ENCODE measurements at places on chromosomes 6 and 20. TPM values are rescaled to one million over a fixed set of nuclear protein-coding genes. Genes with fewer than 3 reads are reported as not detected.
A peak's percentile ranks its signal among the peaks of the same experiment; 100 is the strongest.

- H3K4me3 ChIP-seq: no peak overlapping the region
- peaks cover 5% of the 10 kb centered on the region for H3K36me3 ChIP-seq
- no peak overlapping the region for H3K27ac ChIP-seq
- DNase-seq: no peak
- no peaks in the 10 kb centered on the region for H3K27me3 ChIP-seq
Observed at GRCh38 chr6:13676551-13677156, 35.0 kb downstream of the RANBP9 start.

Gene CNBD2
- 1.6 TPM for total RNA-seq

Gene GGTLC1
- not detected for total RNA-seq

Gene CALHM4
- total RNA-seq: not detected

- H3K27ac ChIP-seq: peak overlapping the region; percentile 91
- H3K4me1 ChIP-seq: peaks cover 33% of the 10 kb centered on the region
- DNase-seq: no peak
- no peaks in the 10 kb centered on the region for H3K27me3 ChIP-seq
Observed at GRCh38 chr6:13354331-13355042, 26.1 kb upstream of the TBC1D7 start.

DNA sequence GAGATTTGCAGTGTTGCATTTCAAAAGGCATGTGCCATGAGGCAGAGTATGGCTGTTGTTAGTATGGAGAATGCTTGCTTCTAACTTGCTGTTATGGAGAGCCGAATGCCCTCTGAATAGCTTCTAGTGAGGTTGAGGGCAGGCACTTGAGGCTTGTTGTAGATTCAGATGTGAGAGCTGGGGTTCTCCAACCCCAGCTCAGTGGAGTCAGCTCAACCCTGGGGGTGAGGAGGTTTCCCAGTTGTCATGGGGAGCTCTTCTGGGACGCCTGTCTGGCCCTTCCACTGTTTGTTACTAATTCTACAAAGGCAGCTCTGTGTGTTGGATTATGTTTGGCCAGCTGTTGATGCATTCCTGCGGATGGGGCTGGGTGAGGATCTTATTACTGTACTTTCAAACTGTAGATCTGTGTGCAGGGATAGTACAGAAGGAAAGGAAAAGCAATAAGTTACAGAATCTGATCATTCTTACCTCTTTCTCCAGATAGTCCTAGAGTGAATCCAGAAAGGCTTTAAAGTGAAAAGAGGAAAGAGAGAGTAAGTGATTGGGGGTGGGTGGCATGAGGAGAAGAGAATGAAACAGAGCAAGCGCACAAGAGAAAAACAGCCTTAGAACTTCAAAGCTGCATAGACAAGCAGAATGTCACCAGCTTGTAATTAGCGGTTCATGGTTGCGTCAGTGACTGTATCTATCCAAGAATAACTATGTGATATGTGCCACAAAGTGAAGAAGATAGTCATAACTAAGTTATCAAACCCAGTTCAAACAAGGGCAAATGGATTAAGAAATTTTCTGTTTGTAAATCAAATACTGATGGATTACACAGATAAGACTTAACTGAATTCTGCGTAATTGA is 148.7 kb downstream of the PRL start:
- no peaks in the 10 kb centered on the region for H3K36me3 ChIP-seq
- peak overlapping the region; percentile 48 for H3K4me3 ChIP-seq
- no peak for DNase-seq
- H3K27ac ChIP-seq: peak overlapping the region; percentile 79
- peaks cover 58% of the 10 kb centered on the region for H3K4me1 ChIP-seq

- H3K4me1 ChIP-seq: peaks cover 17% of the 10 kb centered on the region
- H3K27me3 ChIP-seq: peaks cover 4% of the 10 kb centered on the region
- no peaks in the 10 kb centered on the region for H3K36me3 ChIP-seq
- no peak for DNase-seq
Observed at GRCh38 chr20:39823224-39823623, 861.1 kb downstream of the DHX35 start.

GRCh38 chr20:5848711-5849505 is 98.7 kb downstream of the SHLD1 start:
- H3K36me3 ChIP-seq: no peaks in the 10 kb centered on the region
- H3K4me3 ChIP-seq: no peak overlapping the region
- no peak for DNase-seq
- peaks cover 5% of the 10 kb centered on the region for H3K4me1 ChIP-seq
- H3K27ac ChIP-seq: no peak overlapping the region

Gene ETV7
- not detected for total RNA-seq

Gene DLK2
- total RNA-seq: 1.1 TPM

GRCh38 chr6:6728169-6728941 is 139.8 kb downstream of the LY86 start:
- H3K36me3 ChIP-seq: no peaks in the 10 kb centered on the region
- no peak overlapping the region for H3K4me3 ChIP-seq
- H3K4me1 ChIP-seq: peaks cover 17% of the 10 kb centered on the region
- no peaks in the 10 kb centered on the region for H3K27me3 ChIP-seq
- H3K27ac ChIP-seq: no peak overlapping the region

DNA sequence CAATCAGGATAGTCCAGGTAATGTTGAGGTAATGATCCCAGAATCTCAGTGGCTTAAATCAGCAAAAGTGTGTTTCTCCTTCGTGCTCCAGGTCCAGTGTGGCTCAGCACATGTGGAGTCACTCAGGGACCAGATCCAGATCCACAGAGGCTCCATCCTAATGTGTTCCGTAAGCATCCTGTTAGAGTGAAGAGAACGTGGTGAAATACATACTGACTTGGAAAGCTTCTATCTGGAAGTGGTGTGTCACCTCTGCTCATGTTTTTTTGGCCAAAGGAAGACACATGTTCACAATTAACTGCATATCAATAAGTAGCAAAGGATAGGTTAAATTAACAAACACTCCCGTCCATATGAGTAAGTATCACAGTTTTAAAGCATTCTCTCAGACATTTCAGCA is 26.8 kb upstream of the PREP start:
- H3K4me1 ChIP-seq: peaks cover 28% of the 10 kb centered on the region
- no peak for DNase-seq
- H3K36me3 ChIP-seq: no peaks in the 10 kb centered on the region
- H3K27ac ChIP-seq: no peak overlapping the region
- H3K27me3 ChIP-seq: no peaks in the 10 kb centered on the region

Gene TXLNB
- total RNA-seq: 0.05 TPM

Gene ZC3H12D
- total RNA-seq: 0.25 TPM

- H3K4me3 ChIP-seq: peak overlapping the region; percentile 3
- H3K27ac ChIP-seq: peak overlapping the region; percentile 96
- H3K36me3 ChIP-seq: peaks cover 1% of the 10 kb centered on the region
- DNase-seq: no peak
- peaks cover 32% of the 10 kb centered on the region for H3K4me1 ChIP-seq
Observed at GRCh38 chr6:16712255-16712930, 48.9 kb downstream of the ATXN1 start.

DNA sequence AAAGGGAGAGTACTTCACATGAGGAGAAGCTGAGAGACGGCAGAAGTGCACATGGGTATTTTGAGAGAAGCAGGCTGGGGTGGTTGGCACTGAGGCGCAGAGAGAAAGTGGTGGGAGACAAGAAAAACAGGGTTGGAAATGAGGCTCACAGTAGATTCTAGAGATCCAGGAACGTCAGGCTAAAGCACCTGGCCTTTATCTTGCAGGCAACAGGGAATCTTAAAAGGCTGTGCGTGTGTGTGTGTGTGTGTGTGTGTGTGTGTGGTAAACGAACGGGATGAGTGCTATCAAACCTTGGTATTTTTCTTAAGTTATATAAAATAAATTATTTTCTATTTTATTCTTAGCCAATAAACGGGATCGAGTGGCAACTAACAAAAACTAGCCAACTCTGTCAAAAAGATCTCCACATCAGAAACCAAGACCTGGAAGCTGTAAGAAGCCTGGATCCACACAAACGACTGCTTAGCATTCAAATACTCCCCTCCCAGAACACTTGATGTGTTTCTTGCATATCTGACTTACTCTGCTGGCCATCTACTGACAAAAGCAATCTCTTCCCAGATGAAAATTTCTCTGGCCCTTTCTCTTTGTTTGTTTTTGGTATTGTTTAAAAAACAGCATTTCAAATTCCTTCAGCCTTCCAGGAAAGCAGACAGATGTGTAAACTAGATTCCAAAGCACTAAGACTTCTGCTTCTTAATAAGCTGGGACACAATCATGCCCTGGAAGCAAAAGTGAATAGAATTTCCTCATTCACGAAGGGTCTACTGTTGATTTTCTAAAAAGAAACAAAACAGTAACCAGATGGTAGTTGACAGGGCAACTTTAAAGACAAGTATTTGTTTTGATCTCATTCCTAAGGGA is 44.8 kb upstream of the FABP7 start:
- H3K4me3 ChIP-seq: no peak overlapping the region
- DNase-seq: no peak
- H3K27ac ChIP-seq: no peak overlapping the region
- no peaks in the 10 kb centered on the region for H3K36me3 ChIP-seq
- H3K27me3 ChIP-seq: peaks cover 2% of the 10 kb centered on the region

Gene PRSS35
- total RNA-seq: 197 TPM

DNA sequence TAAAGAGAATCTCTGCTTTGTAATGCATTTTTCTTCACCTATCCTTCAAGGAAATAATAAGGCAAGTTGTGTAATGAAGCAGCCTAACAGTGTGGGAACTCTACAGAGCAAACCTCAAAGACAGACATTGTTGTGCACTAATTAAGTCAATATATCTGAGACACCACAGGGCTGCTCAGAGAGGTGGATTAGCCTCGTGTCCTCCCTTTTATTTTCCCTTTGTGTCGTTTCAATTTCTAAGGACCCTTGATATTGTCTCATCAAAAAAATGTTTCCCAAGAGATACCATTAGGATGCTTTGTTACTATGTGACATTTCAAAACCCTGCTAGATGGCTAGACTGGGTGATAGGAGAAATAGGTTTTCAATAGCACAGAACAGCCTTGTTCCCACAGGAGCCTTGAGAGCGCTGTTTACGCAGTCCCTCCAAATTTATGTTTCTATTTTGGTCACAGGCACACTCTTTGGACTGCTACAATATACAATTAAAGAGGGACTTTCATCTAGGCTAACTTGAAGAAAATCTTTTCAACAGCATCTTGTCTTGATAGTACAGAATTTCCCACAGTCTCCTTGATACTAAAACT is 23.1 kb downstream of the UBE3D start:
- H3K4me3 ChIP-seq: no peak overlapping the region
- no peaks in the 10 kb centered on the region for H3K27me3 ChIP-seq
- no peak for DNase-seq
- no peak overlapping the region for H3K27ac ChIP-seq

GRCh38 chr6:133815313-133815712 is 73.6 kb upstream of the TCF21 start:
- no peak for DNase-seq
- H3K4me1 ChIP-seq: peaks cover 14% of the 10 kb centered on the region
- H3K27me3 ChIP-seq: no peaks in the 10 kb centered on the region

Gene ULBP2
- 13.9 TPM for total RNA-seq

Gene CALHM6
- total RNA-seq: 3.6 TPM

GRCh38 chr6:42453654-42454427 is 2.1 kb upstream of the TRERF1 start:
- H3K27me3 ChIP-seq: no peaks in the 10 kb centered on the region
- no peaks in the 10 kb centered on the region for H3K36me3 ChIP-seq
- peak overlapping the region; percentile 96 for H3K4me3 ChIP-seq
- no peak for DNase-seq
- peaks cover 28% of the 10 kb centered on the region for H3K4me1 ChIP-seq

DNA sequence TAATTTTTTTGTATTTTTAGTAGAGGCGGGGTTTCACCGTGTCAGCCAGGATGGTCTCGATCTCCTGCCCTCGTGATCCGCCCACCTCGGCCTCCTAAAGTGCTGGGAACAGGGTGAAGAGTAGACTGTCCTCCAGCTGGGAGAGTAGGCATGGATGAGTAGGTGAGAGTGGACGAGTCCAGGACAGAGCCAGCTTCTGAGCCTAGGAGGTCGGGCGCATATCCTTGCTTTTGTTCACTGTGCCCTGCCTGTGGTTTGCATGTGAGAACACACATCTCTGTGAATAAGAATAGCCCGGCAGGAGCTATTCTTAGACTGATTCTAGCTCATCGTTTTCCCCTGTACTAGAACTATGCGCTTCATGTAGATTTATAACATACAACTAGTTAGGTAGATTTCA is 78.3 kb downstream of the RPP40 start:
- peaks cover 38% of the 10 kb centered on the region for H3K4me1 ChIP-seq
- DNase-seq: no peak
- no peak overlapping the region for H3K27ac ChIP-seq
- no peak overlapping the region for H3K4me3 ChIP-seq

Gene KIF6
- 0.62 TPM for total RNA-seq

Gene PCIF1
- 23.5 TPM for total RNA-seq

GRCh38 chr6:1297746-1298145 is 14.2 kb upstream of the FOXQ1 start:
- no peaks in the 10 kb centered on the region for H3K4me1 ChIP-seq
- H3K27me3 ChIP-seq: peaks cover 42% of the 10 kb centered on the region
- DNase-seq: no peak
- H3K4me3 ChIP-seq: no peak overlapping the region

DNA sequence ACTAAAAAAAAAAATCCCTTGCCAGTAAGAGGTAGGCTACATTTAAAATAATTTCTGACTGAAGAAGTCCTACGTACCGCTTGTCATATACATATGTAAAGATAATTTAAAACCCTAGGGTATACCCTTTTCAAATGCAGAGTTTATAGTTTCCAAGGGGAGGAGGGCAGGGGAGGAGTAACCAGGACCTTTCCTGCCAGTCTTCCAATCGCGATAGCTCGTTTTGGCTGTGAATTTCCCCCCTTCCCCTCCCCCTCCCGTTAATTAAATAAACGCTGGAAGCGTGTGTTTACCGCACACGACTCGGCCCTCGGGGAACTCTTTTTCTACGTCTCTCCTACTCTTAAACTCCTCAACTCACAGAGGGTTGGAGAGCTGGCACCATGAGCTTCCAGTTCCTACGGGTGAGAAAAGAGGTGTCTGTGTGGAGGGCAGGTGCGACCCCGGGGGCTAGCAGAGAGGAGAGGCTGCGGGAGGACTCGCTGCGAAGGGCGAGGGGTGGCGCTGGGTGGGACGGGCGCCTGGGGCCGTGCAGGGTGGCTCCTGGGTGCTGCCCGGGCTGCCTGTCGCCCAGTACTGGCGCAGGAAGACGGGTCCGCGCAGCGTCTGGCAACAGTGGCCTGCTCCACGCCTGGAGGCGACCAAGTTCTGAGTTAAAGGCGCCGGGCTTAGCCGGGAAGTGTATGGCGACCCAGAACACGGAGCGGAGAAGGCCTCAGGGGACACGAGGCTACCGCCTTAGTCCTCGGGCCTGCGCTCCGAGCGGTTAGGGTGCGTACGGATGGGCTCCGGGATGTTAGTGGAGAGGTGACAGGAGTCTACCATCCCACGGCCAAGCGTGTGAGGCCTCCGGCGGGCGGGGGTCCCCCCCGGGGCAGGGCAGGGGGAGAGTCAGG is 4.1 kb upstream of the TFAP2C start:
- peaks cover 23% of the 10 kb centered on the region for H3K27me3 ChIP-seq
- DNase-seq: no peak
- H3K4me3 ChIP-seq: no peak overlapping the region
- H3K27ac ChIP-seq: no peak overlapping the region
- H3K36me3 ChIP-seq: peaks cover 1% of the 10 kb centered on the region

DNA sequence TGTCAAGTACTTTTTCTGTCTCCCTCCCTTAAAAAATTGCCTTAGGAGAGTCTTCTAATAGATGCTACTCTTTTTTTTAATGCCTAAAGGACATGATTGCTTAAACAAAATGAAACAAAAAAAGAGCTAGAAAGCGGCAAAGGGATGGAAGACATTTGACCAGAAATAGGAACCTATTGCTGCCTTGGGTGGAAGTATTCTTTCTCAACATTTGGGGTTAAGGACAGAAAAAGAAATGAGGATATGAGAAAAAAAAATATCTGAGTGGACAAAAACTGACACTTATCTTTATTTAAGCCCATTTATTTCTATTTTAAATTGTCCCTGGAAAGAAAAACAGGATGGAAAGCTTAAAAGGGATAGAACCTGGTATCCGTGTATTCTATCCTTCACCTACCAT is 664.9 kb upstream of the CITED2 start:
- no peak overlapping the region for H3K27ac ChIP-seq
- no peak overlapping the region for H3K4me3 ChIP-seq
- H3K36me3 ChIP-seq: peaks cover 1% of the 10 kb centered on the region
- no peak for DNase-seq
- no peaks in the 10 kb centered on the region for H3K27me3 ChIP-seq
